Eye (tissue), 1 donor: ENCODE measurements at places on chromosomes 3 and 15.

DNA sequence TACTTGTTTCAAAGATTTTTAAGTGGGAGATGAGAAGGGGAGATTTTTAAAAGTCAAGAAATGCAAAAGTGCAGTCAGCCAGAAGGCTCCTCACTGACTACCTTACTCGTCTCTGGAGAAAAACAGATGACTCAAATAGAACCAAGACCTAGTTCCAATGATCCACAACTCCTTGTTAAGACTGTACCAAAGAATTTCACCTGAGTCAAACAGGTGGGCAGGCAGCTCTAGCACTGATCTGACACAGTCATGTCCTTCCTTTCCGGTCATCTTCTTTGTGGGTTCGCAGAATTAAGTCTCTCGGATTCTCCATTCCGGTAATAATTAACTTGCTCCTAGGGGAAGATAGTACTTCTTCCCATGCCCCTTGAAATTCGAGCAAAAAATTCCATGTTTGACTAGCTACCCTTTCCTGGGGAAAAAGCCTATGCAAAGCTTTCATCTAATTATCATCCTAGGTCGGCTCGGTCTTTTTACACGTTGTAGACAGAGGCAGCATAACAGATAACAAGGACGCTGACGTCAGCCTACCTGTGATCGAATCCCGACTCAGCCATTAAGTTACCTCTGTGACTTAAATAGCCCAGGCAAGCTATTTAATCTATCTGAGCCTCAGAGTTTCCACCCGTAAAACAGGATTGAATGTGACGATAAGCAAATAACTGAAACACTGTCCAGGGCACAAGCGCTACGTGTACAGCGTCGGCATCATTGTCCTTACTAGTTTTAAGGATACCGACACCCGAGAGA lies 758 bp downstream of the SELENOK start:
- DNase-seq = peak; percentile 79

GRCh38 chr3:129967761-129968160 lies 6.8 kb upstream of the TRH start:
- peak; percentile 48 for DNase-seq

DNA sequence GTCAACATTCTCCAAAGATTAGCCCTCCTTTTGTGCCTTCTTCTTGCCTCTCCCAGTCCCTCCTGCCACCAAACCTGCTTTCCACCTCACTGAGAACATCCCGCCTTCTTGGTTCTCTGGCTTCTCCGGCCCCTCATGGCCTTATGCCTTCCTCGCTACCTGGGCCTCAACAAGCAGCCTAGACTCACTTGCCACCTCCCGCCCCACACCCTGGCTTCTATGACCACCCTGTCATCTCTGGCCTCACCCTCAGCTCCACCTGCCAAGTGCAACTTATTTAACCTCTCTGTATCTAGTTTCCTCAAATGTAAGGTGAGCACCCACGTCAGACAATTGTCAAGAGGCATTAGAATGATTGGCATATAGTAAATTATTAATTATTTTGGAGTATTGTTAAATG lies 68.8 kb upstream of the MEX3B start:
- no peak for DNase-seq

DNA sequence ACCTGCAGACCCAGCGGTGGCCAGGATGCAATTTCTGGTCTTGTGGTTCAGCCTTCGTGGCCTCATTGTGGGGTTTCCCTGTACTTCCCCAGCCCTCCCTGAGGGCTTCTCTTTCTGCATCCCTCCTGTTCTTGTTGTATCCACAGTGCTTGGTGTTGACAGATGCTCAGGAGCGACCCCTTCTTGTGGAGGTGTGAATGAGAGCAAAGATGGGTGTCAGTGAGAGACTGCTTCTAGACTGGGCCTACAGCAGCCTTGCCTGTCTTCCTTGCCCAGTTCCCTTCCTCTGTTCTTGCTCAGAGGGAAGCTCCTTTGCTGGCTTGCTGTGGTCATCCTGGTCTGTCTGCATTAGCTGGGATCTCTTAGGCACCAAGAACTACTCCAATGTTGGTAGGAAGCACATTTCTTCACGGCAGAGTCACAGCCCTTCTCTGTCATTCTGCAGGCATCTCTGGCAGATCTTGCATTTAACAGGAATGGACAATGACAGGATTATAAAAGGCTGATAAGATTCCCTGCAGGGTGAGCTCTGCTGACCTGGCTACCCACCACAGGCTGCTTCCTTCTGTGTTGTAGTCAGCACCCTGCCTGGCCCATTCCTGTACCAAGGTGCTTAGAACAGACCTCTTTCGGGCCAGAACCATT lies 317.8 kb upstream of the C2CD4B start:
- DNase-seq = no peak

GRCh38 chr3:31262201-31262600 lies 270.5 kb upstream of the STT3B start:
- no peak for DNase-seq

GRCh38 chr15:101371081-101371480 lies 76.0 kb upstream of the SNRPA1 start:
- DNase-seq = no peak

- no peak for DNase-seq
Observed at GRCh38 chr3:185145511-185145910, 7.3 kb downstream of the C3orf70 start.

- DNase-seq = no peak
Observed at GRCh38 chr3:41131224-41131623, 68.1 kb upstream of the CTNNB1 start.

- DNase-seq = no peak
Observed at GRCh38 chr3:129628169-129628522, 21.7 kb upstream of the PLXND1 start.

GRCh38 chr3:116566478-116566960 lies 121.2 kb upstream of the LSAMP start:
- no peak for DNase-seq

DNA sequence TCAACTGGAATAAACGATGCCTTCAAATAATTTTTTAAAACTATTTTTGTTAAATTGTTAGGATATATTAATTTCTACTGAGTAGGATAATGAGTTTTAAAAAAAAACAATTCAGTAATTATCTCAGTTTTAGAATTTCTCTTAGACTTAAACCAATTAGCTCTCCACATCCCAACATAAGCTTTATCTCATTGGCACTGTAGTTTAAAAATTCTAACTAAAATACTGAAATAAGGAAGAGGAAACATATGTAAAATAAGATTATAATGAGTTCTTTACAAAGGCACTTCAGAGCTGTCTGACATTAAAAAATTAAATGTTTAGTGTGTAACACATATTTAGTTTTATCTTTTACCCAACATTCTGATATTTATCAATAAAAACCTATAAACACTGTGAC lies 558.3 kb downstream of the NAALADL2 start:
- DNase-seq = no peak

DNA sequence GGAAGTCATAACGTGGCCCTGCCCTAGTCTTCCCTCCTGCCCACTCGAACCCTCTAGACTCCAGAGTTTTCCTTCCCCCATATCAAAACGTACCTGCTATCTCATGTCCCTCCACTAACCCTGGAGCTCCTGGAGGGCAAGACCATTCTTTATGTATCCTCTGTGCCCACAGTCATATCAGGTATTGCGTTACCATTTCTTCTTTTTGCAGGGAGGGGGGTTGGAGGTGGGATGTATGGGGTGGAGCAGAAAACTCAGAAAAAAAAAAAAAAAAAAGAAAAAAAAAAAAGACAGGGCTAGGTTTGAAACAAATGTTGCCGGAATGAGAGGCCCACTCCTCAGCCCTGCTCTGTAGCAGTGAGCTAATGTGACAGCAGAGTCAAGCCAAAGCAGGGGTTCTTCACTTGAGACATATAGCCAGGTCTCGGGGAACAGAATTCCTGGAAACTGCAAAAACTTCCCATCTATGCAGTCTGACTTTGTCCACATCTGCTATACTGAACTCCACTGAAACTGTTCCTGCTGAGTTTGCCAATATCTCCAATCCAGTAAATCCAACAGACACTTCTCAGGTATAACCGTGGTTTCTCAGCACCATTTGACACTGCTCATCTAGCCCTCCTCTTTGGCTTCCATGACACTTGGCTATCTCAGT lies 31.1 kb downstream of the PARP16 start:
- DNase-seq = no peak

GRCh38 chr15:52440414-52440813 lies 88.3 kb downstream of the MYO5A start:
- no peak for DNase-seq

- DNase-seq = no peak
Observed at GRCh38 chr3:131688370-131688769, 185.6 kb upstream of the MRPL3 start.

DNA sequence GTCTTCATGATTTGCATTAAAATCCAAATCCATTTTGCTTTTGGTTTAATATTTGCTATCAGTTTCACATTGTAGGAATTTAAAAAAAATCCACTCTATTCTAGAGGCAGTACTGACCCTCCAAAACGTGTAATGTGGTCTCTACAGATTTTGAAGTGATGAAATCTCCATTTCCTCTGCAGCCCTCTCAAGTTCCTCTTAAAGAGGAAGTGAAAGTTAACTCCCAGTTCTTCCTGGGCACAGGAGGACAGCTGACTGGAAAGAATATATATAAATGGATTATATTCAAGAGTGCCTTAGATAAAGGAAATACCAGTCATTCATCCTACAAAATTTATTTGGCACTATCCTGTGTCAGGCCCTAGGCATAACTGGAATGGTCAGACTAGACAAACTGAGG lies 83.5 kb upstream of the PLCL2 start:
- DNase-seq = no peak

DNA sequence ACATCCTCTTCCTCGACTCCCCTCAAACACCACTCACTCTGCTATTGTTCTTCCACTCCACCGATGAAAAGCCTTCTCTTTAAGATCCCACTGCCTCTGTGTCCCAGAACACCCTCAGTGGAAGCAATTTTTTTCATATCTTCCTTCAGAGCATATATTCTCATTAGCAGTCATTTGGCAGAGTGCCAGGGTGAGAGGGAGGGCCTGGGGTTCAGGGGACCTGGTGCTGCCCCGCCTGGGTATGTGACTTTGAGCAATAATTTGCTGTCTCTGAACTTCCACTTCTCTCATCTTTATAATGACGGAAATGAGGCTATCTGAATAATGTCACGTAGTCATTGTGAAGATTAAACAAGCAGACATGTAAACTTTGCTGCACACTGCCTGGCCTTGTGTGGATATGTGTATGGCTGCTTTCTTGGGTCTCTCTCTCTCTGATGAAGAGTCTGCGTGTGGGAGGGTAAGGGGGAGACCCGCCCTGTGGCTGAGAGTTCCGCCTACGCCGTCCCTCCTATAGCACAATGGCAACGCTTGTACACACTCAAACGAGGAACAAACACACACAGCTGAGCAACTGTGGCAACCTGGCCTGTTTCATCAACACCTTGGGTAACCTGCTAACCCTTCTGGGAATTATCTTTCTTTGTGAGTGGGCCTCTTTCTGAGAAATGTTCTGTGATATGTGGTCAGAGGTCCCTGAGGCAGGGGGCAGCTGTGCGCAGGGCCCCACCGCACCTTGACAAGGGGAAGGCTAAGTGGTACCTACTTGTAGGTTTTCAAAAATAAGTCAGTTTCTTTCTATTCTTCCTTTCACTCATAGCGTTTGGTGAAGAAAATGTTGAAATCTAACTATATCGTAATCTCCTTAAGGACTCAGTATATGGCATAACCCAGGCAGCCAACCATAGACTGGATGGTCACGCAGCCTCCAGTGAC lies 369.8 kb downstream of the SV2B start:
- DNase-seq = no peak

- no peak for DNase-seq
Observed at GRCh38 chr3:10011631-10012030, 14.6 kb upstream of the FANCD2 start.

- no peak for DNase-seq
Observed at GRCh38 chr3:175477651-175478224, 618.6 kb downstream of the NAALADL2 start.

- no peak for DNase-seq
Observed at GRCh38 chr15:88003541-88004327, 252.8 kb downstream of the NTRK3 start.

GRCh38 chr15:68815598-68815997 lies 5.1 kb downstream of the ANP32A start:
- DNase-seq = no peak

- DNase-seq = no peak
Observed at GRCh38 chr3:182424006-182424405, 369.3 kb upstream of the ATP11B start.

- DNase-seq = no peak
Observed at GRCh38 chr3:26682406-26682805, 59.8 kb downstream of the LRRC3B start.

DNA sequence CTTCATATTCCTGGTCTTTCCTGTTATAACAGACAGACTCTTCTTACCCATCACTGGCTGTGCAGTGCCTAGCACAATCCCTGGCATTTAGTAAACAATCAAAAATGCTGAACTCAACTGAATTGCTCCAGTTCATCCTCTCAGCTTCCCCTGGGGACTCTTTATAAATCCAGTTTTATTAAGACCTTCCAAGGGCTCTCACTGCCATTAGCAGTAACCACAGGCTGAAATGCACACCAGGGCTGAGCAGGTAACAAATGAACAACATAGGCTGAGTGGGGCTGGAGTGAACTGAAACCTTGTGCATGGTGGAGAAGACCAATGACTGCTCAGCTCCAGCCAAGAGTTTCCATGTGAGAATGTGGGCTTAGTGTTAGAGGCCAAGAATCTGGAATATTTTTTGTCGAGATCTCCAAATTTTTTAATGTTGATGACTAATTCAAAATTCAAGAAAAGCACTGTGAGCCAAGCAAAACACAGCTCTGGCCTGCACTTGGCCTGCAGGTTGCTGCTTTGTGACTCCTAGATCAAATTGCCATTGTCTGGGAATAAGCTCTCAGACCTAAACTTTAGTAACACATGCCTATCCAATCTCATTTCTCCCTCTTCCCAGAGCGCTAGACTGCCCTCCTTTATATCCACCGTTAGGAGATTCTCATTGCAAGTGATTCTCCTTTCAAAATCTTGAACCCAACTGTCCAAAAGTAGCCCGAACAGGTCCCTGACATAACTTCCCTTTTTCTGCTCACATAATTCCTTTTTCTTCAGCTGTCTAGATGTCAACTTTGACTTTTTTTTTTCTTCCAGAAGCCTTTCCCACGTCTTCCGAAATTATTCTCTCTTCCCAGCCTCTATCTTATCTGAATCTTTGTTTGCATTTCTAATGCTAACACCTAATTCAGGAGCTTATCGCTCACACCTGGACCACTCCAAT lies 7.4 kb downstream of the SQOR start:
- DNase-seq = no peak

- DNase-seq = no peak
Observed at GRCh38 chr15:76905855-76906254, 715 bp upstream of the SCAPER start.

GRCh38 chr3:45024542-45025255 lies 1.4 kb upstream of the CLEC3B start:
- DNase-seq = no peak

DNA sequence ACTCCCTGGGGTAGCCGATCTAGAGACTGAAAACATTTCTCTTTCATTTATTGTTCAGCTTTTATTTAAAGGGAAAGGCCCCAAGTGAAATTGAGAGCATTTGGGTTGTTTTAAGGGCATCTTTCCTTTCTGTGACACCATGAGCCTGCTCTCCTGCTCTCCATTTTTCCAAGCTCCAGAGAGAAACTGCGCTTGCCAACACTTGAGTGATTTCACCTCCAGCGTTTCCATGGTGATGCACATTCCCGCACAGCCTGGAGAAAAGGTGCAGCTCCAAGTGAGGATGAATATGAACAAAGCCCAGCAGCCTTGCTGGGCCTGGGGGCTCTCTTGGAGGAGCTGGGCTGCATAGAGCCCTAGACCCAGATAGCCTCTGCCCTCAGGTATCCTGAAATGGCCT lies 159.2 kb upstream of the PPP2R3A start:
- DNase-seq = peak; percentile 79

- no peak for DNase-seq
Observed at GRCh38 chr3:180036092-180036670, 556 bp downstream of the PEX5L start.

GRCh38 chr3:123341871-123342630 lies 106.8 kb downstream of the ADCY5 start:
- DNase-seq = no peak

GRCh38 chr3:35184775-35185174 lies 454.6 kb upstream of the ARPP21 start:
- DNase-seq = no peak
